ENCODE measurements at places on chromosomes 13 and 19.

- no peak for DNase-seq
These were observed 1782.4 kb upstream of the PCDH20 start for GRCh38 chr13:63198071-63198470.

DNA sequence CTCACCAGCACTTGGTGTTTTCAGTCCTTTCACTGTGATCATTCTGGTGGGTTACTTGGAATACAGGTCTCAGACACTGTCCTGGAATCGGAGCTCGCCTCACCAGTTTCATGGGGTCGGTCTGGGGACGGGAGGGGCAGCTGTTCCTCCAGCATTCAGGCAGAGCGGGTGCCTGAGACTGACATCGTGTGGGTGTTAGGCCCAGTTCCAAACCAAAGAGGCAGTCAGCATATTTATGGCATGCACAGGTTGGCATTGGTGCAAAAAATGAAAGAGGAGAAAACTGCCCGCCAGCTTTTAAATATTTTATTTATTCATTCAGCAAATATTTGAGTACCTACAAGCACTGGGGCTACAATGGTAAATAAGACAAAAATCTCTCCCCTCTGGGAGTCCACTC lies 20.1 kb downstream of the PLEKHF1 start:
- no peak for DNase-seq

- DNase-seq, result peak; percentile 65
These were observed 61.8 kb downstream of the AKAP11 start for GRCh38 chr13:42333613-42334328.

DNA sequence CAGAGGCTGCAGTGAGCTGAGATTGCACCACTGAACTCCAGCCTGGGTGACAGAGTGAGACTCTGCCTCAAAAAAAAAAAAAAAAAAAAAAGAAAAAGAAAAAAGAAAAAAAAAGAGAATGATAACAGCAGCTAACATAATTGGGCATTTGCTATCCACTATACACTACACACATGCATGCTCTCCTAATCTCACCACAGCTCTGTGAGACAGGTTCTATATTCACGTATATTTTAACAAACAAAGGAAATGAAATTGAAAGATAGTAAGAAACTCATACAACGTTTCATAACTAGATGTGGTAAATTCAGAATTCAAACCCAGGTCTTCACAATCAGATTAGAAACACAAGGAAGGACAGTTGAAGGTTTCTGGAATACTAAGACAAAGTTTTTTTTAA lies 265.7 kb downstream of the DIAPH3 start:
- DNase-seq, result no peak

DNA sequence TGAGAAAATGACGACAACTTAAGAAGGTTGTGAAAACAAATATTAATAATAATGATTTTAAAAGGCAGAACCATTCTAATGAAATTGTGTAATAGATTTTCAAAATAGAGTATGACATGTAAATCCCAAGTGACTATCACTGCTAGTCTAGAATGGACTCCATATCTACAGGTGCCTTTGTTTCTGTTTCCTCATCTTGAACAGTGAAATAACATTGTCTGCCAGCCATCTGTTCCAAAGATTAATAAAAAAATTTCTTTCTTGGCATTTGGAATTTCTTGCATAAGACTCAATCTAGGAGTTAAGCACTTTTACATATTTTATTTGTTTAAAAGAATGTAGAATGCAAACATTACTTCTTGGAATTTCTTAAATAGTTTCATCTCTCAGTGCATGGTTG lies 520.1 kb upstream of the ARGLU1 start:
- DNase-seq, result no peak

DNA sequence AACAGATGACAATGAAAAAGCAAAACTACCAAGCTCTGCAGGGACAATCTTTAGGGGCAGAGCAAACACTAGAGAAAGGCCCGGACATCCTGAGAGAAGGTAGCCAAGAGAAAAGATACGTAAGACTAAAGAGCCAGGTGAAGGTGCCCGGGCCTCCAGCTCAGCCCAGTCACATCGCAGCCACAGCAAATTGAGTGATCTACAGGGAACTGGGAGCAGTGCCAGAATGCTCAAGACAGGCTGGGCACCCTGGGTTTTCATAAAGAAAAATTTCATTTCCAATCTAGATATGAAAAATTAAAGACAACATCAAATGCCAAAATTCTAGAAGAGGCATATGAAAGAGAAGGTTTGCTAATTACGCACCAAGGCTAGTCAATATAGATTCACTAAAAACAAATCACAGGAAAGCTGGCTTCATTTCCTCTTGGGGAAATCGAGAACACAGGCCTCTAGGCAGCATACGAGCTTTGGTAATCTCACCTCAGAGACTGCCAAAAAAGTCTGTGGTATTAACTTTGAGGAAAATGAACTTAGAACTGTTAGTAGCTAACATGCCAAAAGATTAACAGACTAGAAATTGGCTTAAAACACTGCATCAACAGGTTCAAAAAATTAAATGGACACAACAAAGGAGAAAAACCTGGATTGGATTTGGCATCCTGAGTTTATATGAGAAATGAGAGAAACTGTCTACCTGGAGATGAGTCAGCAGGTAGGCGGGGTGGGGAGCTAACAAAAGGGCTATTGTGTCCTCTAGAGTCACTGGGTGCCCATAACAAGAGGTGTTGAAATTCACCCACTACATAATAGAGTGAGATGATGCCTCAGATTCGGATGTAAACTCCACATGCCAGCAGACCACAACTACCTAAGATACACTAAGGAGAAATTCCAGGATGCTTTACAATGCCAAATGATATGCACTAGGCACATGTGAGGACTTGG lies 6.6 kb downstream of the ANKRD10 start:
- DNase-seq, result no peak

GRCh38 chr19:43527860-43528622 lies 1.0 kb upstream of the ETHE1 start:
- no peak for DNase-seq

DNA sequence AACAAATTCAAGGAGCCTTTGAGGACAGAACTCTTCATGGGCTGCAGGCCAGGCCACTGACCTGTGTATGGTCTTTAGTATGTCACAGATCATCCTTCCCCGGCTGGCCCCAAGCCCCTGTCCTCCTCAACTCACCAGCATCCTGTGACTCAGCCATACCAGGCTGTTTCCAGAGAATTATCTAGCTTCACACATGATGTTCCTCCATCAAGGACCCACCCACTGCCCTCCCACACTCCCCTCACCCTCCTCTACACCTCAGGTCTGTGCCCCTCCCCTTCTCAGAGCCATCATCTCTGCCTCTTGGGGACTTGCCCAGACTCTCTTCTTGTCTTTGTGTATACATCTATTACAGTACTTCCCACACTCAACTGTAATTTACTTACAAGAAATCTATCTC lies 14.7 kb downstream of the DCT start:
- DNase-seq, result peak; percentile 35

Data from NCI-H82 (cell line).